Renal pelvis (tissue), 12 donors: ENCODE measurements at places on chromosomes 4 and X.

GRCh38 chrX:42577936-42578470 lies 200.0 kb downstream of the PPP1R2C start:
- no peak for DNase-seq

DNA sequence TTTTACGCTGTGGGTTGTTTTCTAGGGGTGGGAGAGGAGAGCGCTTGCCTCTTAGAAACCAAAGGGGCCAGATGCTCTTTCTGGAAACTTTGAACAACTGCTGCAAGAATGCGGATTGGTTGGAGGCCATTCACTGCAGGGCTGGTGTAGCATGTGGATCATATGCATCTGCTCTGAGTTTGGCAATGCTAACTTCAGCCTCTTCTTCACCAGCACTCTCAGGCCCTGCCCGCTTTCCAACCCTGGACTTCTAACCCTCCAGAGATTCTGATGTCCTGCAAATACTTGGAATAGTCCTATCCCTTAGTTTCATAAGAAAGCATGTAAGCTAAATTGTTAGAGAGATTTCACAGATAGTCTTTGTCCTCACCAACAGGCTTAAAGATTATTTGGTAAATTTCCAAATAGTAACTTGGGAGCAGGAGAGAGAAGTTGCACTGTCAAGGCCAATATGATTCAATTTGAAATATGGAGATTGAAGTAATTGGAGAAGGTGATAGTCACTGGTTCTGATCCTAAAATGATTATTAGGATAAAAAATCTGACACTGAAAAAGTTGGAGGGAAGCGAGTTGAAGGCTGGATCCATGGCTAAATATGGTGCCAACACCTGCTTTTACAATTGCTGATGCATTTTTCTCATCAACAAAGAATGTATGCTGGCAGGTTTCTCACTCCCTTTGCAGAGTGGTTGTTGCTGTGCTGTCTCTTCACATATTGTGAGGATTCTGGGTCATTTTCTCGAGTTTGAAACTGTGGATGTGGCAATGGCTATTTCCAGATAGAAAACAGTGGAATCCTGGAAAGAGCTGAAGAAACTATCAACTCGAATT lies 210.4 kb downstream of the PTTG2 start:
- no peak for DNase-seq

DNA sequence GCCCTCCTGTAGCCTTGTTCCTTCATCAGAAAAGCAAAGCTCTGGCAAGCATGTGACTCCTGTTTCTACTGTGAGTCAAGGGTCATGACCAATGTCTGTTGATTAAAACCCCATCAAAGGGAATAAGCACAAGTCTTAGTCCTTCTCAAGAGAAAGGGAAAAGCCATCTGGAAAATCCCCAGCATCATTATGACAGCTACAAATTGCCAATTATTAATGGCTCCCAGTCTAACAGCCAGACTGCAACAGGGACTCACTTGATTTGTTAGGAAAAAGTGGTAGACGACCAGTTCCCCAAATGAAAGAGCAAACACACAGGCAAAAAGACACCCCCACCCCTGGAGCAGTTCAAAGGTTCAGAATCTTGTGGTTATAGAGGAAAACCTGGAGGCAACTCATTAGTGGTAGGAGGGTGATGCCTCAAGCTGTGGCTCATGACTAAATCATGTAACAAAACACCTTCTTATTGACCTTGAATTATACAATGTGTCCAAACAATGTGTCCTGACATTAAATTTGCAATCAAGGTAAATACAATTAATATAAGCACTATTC lies 315.7 kb downstream of the HNRNPD start:
- DNase-seq: no peak

GRCh38 chr4:124862261-124862660 lies 149.7 kb upstream of the ANKRD50 start:
- DNase-seq: no peak

GRCh38 chr4:53962516-53963225 lies 101.7 kb downstream of the CHIC2 start:
- no peak for DNase-seq

GRCh38 chr4:73583666-73584065 lies 36.6 kb downstream of the RASSF6 start:
- peak; percentile 55 for DNase-seq
